NCI-H2171 (cell line): ENCODE measurements at places on chromosomes 6 and 20.

DNA sequence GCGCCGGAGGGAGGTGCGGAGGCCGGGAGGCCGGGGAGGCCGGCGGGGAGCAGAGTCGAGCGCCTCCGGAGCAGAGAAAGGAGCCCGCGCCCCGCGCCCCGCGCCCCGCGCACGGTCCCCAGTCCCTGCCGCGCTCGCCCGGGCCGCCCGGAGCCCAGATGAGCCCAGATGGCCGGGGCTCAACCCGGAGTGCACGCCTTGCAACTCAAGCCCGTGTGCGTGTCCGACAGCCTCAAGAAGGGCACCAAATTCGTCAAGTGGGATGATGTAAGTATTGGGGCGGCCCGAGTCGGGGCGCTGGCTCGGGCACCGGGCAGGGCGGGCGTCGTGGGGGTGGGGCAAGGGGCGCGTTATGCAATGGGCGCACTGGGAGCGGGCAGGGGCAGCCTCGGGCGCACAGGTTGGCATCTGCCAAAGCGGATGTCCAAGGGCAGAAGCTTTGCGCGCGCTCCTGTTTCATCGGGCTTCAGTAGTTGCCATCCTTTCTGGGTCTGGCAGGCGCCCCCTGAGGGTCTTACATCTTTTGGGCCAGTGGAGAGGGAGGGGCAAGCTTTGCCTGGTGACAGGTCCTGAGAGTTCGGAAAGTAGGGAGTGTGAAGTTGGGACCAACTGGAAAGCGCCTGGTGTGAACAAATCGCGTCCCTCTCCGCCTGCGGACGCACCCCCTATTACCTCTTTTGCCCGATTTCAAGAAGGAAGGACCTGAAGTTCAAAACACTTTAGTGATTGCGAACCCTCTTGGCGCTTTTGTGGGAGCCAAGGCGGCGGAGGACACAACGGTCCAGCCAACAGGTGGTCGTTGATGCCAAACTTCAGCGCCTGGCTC, 631 bp downstream of the PLCB1 start:
- no peak for DNase-seq

DNA sequence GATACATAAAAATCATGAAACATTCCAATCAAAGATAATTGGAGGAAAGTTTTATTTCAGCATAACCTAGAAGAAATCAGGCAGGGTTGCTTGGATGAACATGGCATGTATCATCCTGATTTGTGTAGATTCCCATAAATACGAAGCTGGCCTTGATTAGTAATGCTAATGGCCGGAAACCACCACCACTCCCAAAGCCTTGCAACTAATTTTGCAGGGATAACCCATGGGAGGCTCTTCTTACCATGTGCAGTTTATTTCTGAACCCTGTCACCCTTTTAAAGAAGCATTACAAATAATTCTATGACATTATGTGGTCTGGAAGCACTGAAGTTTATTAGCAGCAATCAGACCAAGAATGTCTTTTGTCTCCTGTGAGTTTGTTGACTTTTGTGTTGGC, 80.8 kb downstream of the AIG1 start:
- no peak for DNase-seq

DNA sequence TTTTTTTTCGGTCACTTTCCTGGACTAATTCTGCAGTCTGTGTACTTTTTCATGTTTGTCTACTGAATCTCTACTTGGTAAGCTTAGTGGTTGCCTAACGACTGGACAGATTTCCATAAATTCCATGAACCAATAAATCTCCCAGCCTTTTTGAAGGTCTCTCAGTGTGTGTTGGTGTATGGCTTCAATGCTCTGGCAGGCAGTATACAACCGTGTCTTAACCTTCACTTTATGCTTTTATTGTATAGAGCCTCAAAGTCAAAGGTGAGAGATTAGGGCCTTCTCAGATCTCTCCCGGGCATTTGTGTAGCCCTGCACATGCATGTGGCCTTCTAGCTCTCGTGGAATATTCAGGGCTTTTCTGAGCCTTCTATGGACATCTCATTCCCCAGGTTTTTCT, 14.3 kb upstream of the CMTR1 start:
- DNase-seq, result no peak

DNA sequence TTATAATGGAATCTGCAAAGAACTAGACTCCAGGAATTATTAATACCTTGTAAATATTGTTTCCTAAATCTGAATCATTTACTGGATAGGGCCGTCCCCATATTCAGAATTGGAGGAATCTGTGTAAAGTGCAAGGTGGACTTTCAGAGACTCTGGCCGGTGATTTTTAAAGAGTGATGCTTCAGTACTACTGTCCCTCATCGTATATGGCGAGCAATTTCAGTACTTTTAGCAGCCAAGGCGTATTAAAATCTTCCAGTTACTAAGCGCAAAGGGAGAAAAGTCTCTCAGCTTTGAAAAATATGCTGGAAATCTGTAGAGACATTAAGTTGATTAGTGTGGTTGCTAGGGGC, 483 bp downstream of the SMIM26 start:
- DNase-seq, result no peak

GRCh38 chr20:38302786-38303185, 1.2 kb upstream of the BPI start:
- no peak for DNase-seq

GRCh38 chr20:19990850-19991249, 26.3 kb upstream of the NAA20 start:
- no peak for DNase-seq

GRCh38 chr6:15368873-15369272, 123.0 kb downstream of the JARID2 start:
- no peak for DNase-seq

DNA sequence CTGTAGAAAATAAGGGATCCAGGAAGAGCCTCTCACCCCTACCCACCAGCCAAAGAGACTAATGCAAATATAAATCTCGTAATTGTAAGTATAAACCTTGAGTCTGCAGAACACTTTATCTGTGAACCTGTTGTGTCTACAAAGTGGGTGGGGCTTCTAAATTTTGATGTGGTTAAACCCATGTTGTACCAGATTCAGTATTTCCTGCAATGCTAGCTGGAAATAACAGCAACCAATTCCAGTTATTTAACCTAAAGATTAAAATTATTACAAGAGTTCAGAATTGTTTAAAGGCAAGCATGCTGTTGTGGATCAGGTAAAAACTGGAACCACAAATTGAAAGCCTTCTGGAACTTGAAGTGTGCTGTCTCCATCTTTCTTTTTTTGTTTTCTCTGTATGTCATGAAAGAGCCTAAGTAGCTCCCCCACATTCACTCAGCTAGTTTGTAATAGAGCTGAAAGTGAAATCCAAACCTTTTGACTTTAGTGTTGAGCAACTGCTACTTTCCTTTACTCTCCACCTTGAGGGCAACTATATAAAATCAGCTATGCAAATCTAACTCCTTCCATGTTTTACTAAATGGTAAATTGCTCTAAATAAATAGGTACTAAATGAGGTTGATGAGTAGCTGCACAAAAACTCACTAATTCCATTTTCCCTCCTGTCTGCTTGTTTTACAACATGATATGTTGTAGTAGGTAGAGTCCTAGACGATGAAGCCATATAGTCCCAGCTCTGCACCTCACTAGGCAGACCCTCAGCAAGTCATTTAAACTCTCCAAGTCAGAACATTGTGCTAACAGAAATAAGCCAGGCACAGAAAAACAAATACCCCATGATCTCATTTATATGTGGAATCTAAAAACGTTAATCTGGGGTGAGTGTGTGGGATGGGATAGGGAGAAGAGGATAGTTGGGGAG, 17.9 kb upstream of the THEMIS start:
- no peak for DNase-seq

DNA sequence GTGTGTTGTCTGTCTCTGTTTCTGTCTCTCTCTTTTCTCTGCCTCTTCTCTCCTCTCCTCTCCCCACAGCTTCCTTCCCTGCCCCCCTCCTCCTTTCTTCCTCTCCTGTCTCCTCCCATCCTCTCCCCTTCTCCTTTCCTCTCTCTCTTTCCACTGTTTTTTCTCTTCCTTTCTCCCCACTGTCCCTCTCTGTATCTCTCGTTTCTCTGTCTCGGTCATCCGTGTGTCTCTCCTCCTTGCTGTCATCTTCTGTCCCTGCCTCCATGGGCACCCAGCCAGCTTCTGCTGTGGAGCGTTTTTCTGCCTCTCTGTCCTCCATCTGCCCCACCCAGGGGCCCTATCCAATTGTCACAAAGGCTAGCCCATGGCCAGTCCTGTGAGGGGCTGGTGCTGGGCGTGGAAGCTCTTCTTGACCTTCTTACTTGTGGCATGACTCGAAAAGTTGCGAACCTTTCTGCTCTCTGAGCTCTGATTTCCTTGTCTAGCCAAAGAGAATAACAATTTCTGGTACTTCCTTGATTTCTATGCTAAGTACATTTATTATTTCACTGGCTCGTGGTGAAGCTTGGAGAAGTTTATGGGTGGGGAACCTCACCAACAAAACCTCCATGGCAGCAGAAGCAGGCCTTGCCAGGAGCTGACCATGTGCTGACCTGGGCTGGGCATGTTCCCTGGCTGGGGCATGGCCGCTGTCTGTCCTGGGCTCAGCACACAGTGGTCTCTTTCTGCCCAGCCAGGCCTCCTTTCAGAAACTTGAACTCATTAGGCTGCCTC, 69.3 kb downstream of the CEBPB start:
- DNase-seq, result no peak

GRCh38 chr6:24108056-24108455, 18.0 kb upstream of the NRSN1 start:
- DNase-seq, result no peak

DNA sequence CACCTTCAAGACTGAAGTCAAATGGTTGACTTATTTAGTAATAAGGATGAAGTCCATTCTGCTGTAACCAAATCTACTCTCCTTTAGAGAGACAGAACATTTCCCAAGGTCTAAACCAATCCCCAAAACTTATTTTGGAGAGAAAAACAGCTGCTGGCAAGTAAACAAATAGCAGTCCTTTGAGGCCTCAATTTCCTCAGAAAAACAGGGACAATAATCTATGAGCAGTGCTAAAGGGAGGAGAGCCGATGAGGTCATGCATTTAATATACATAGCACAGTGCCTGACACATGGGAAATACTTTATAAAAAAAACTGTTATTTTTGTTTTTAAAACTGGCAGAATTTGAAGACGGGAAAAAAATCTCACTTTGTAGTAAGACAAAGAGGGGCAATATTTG, 526.0 kb downstream of the EPM2A start:
- DNase-seq, result no peak

DNA sequence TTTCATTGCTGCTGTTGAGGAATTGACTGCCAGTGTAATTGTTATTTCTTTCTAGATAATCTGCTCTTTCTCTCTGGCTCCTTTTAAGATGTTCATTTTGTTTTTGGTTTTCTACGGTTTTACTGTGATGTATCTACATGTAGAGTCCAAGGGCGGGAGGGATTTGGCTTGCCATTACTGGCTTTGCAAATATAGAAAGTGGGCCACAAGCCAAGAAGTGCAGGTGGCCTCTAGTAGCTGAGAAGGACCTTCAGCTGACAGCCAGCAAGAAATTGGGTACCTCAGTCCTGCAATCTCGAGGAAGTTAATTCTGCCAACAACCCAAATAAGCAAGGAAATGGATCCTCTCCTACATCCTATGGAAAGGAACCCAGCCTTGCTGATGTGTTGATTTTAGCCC, 42.8 kb upstream of the GLP1R start:
- DNase-seq, result no peak

GRCh38 chr6:138572167-138572875, 73.0 kb upstream of the NHSL1 start:
- peak; percentile 81 for DNase-seq

DNA sequence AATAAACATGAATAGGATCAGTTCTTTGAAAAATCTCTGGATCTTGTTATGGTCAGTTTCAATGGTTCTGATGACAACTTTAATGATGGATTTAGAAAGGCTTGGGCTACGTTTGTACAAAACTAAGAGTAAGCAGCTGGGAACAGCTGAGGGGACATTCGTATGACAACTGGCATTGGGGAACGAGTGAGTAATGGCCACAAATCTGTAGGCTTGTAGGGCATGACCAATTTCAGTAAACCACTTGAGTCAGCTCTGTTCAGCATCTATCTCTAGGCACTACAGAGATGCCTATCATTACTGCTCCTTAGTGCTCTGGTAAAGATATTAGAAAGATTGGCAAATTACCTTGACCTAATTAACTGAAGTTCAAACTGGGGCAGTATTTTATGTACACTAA, 1375.6 kb downstream of the EPHA7 start:
- no peak for DNase-seq

DNA sequence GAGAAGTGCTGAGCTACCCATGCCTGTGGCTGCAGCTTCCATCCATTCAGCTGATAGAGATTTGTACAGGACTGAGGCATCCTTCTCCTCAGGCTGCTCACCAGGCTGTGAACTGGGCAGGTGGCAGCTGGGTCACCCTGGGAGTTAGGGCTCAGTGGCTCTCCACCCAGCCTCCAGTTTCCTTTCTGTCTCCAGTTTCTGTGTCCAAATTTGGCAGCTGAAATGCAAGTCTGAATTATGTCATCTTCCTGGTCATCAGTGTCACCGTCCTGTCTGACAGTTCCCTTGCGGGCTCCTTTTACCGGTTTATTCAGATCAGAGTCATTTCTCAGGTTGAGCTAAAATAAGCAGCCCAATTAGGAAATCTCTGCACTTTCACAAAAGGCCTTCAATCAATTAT, 93.3 kb downstream of the EDN1 start:
- DNase-seq, result no peak

DNA sequence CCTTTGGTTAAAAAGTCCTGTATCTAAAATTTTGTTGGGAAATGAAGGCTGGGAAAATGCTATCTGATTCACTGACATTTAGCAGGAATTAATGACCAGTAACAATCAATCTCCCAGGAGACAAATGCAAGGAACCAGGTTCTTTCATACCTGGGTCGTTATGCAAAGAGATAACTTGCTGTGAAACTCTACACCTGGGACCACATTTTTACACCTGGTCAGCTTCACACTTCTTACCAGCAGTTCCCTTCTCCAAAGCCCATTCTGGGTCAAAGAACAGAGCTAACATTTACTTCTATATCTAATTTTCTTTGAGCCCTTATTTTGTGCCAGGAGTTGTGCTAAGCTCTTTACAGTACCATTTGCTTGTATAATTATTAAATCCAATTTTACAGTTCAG, 27.4 kb upstream of the STXBP5 start:
- no peak for DNase-seq

- peak; percentile 71 for DNase-seq
Measured at GRCh38 chr6:138844192-138844591, 48.3 kb downstream of the ECT2L start.

DNA sequence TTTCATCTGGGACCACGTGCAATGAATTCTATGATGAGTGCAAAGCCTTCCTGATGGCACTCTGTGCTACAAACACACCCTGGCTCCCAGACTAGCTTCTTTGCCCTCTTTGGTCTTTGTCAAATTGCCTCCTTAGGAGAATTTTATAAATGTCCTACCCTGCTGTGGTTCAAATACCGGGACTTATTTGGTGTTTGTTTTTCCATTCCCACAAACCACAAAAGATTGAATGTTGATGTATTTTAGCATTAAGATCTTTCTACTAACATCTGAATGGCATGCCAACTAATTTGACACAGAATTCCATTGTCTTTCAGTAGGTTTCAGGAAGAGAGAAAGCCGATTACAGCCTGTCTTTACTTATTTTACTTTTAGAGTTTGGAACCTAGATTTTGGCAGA, 424.2 kb upstream of the SLC35B3 start:
- no peak for DNase-seq

DNA sequence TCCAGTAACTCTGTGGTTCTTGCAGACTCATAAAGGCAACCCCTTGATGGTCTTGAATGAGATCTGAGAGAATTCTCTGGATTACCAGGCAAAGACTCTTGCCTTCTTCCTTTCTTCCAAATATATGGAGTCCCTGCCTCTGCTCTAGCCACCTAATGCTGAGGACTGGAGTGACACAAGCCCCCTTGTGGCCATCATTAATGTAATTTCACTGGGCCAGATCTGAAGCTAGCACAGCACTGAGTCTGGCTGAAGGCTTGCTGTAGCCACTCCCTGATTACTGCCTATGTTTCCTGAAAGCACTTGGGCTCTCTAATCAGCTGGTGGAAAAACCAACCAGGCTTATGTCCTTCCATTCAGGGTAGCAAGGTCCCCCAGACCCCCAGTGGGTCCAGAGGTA, 559.3 kb upstream of the IRAK1BP1 start:
- DNase-seq, result no peak
